Endothelial cell (in vitro differentiated cells): ENCODE measurements at places on chromosomes 7 and 10. TPM values are rescaled to one million over a fixed set of nuclear protein-coding genes. Genes with fewer than 3 reads are reported as not detected.

The LHFPL3 gene
- not detected for total RNA-seq

GRCh38 chr10:105063796-105064195 is 422.7 kb downstream of the SORCS3 start:
- no peaks in the 10 kb centered on the region for H3K27me3 ChIP-seq
- no peaks in the 10 kb centered on the region for H3K36me3 ChIP-seq
- H3K4me1 ChIP-seq = no peaks in the 10 kb centered on the region
- H3K27ac ChIP-seq = no peak overlapping the region
- no peak overlapping the region for H3K4me3 ChIP-seq

DNA sequence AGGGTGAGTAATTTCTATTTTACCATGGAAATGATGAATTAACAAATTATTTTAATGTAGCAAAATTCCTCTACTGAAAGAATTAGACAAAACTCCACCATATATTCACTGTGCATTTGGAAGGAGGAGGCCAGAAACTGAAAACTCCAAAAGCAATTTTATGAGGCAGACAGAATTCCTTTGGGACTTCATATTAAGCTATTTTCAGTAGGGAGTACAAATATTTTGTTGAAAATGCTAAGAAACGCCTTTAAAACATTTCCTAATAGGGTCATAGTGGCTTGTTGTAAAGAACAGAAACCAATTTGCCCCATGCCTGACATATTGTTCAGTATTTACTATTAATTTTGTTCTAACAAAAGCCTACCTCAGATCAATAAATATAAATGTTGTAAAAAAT is 117.8 kb downstream of the TES start:
- H3K36me3 ChIP-seq = no peaks in the 10 kb centered on the region
- H3K4me3 ChIP-seq = no peak overlapping the region
- peaks cover 3% of the 10 kb centered on the region for H3K27me3 ChIP-seq
- DNase-seq = no peak
- H3K4me1 ChIP-seq = peaks cover 7% of the 10 kb centered on the region

DNA sequence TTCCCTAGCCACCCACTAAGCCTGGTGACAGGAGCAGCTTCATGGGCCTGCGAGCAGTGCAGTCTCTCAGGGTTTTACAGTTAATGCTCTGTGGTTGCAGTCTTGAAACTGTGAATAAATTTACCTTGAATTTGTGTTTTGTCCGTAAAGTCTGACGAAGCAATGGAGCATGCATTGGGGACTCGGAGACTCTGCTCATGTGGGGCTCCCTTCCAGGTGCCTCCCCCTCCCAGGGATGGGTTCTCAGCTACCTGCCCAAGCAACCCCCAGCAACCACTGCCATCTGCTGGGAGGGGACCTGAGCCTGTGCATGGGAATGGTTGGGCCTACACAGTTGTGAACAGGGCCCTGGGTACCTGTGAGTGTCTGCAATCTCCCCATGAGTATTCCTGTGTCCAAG is 36.3 kb upstream of the IKZF1 start:
- no peaks in the 10 kb centered on the region for H3K4me1 ChIP-seq
- DNase-seq = no peak
